PC-3 (cell line): ENCODE measurements at places on chromosomes 5 and 9.
A peak's percentile ranks its signal among the peaks of the same experiment; 100 is the strongest.

GRCh38 chr5:128596071-128596470 is 58.0 kb upstream of the FBN2 start:
- DNase-seq, result no peak

- DNase-seq, result peak; percentile 87
These were observed 175.1 kb upstream of the PITX1 start for GRCh38 chr5:135208903-135209721.

DNA sequence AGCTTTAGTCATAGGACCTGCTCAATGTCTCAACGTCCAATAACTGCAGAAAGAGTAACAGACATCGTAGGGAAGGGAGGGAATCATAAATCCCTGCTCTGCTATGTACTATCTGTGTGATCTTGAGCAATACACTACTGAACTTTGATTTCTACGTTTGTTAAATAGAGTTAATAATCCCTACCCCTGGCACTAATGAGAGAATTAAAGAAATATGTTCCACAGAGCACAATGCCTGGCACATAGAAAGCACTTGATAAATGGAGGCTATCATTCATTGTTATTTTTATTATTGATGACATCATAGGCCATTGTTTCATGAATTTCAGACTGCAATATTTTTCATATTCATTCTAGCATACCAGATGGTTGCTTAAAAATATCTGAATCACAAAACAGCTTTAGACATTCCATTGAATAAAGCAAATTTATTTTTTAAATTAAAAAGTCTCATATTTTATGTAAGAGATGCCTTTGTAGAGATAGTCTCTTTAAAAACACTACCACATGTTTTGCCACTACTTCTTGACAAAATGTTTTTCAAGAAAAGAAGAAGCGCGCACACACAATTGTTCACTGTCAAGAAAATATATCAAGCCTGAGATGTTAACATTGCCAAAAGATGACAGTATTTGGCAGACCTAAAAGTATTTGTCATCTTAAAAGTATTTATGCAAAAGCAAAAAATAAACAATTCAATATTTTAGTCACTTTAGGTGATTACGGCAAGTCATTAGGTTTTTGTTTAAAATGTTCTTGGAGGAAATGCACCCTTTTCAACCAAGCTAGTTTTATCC is 108.5 kb downstream of the EBF1 start:
- DNase-seq, result peak; percentile 30

DNA sequence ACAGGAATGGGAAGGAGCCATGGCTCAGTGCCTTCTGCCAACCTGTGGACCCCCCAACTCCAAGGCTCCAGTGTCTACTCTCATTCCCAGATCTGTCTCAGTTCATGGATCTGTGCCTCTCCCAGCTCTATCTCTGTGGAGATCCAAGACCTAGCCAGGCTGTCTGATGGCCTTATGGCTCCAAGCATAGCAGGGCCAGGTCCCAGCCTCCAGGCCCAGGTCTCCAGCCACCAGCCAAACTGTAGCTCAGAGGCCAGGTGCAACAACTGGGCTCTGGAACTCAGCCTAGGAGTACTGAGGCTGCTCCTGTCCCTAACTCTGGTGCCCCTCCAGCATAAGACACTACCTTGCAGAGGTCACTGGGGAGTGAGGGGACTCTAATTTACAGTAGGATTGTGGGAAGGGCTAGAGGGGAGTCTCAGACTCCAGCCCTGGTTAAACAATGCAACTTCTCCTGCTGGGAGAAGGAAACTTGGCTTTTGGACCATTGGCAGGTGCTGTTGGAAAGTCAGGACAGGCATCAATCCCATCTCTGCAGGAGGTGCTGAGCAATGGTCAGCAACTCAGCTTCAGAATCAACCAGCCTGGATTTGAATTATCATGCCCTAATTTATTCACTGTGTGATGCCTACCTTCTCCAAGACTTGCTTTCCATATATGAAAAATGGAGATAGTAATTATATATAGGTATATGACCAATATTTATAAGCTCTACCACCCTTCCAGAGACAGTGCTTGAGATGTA is 63.0 kb downstream of the PCDH1 start:
- no peak for DNase-seq

DNA sequence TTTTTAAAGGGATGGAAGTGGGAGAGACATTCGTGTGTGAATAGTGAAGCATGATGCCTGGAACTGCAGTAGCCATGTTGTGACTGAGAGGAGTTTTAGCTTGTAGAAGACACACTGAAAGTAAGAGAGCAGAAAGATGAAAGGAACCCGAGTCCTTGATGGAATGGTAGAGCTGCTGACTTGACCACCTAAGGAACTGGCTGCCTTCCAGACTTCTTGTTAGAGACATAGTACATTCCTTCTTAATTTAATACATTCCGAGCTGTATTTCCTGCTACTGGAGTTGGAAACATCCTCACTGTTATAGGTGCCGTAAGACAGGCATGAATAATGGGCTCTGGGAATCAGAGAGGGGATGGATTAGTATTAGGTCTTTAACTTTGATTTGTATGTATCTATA is 7.4 kb downstream of the CER1 start:
- no peak for DNase-seq

DNA sequence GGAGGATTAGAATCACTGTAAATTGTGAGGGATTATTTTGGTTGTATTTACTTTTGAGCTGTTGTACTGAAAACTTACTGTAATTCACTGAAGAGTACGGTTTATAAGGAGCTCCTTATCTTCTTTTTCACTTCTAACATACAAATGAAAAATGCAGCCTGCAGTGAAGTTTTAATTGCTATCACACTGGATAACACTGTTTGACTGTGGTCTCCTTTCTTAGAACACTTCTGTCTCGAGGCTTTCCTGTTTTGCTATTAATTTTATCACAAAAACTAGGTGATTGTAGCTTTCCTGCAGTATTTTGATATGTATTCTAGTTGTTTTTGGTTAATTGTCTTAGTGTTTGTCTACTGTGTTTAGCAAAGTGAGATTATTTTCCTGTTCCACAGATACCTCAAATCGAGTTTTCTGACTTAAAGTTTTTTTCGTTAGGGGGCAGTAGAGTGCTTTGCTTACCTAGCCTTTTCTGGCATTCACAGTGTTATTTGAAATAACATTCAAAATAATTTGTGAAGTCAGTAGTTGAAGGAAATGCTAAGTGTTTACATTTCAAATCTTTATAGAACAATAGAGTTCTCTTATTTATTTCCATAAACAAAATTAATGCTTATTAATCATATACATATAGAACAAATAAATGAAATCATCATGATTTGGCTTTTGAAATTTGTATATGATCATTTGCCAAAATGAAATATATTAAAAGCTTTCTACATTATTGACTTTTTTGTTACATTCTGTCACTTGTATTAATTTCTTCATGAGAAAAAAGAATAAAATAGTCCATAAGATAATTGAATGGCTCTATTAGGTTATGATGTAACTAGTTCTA is 52.9 kb downstream of the COMMD10 start:
- peak; percentile 68 for DNase-seq

GRCh38 chr9:37413311-37413710 is 9.2 kb upstream of the GRHPR start:
- no peak for DNase-seq

DNA sequence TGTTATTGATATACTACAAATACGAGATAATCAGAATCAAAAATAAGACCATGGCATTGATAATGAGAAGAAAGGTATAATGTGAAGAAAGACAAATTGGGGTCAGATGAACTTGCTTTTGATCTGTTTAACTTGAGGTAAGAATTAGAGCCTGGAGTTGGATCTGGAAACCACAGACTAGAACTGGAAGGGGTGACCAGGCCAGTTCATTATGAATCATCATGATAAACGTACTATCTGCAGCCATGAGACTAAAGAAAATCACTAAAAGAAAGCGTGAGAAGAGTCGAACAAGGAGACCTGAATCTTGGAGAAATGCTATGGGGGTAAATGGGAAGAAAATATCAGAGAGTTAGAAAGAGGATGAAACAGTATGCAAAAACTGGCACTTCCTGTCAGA is 967.5 kb downstream of the NR2F1-AS1 start:
- DNase-seq, result peak; percentile 48

DNA sequence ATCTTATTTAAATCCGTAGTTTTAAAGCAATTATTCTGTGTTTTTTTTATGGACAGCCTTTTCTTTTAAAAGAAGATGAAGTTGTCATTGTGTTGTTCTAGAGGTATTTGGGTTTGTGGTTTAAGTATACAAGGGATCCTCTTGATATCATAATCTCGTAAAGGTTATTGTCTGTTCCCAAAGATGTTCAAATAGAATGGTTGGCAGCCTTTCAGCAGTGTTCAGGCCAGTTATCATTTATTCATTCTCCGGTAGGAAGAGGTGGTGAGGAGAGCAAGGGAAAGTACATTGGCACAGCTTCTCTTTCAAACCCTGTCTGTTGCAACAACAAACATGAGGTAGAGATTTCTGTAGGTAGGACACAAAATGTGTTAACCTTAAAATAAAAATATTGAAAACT is 147.0 kb downstream of the FOCAD start:
- no peak for DNase-seq
